ENCODE measurements at places on chromosomes 1 and 21.

DNA sequence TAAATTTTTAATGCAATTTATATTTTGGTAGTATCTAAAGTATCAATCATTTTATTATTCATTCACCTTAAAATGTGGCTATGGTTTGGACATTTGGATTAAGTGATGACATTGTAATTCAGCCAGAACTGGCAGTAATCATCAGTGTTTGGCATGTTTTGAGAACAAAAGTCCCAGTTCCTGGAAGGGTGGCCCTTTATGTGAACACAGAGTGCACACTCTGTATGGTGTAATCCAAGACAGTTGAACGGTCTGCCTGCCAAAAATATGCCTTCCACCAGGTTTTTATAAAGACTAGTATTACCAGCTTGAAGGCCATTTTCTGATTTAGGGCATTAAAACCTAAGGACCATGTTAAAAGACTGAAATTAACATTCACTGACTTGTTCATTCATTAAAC, 448.7 kb downstream of the LTN1 start:
- DNase-seq, result no peak

DNA sequence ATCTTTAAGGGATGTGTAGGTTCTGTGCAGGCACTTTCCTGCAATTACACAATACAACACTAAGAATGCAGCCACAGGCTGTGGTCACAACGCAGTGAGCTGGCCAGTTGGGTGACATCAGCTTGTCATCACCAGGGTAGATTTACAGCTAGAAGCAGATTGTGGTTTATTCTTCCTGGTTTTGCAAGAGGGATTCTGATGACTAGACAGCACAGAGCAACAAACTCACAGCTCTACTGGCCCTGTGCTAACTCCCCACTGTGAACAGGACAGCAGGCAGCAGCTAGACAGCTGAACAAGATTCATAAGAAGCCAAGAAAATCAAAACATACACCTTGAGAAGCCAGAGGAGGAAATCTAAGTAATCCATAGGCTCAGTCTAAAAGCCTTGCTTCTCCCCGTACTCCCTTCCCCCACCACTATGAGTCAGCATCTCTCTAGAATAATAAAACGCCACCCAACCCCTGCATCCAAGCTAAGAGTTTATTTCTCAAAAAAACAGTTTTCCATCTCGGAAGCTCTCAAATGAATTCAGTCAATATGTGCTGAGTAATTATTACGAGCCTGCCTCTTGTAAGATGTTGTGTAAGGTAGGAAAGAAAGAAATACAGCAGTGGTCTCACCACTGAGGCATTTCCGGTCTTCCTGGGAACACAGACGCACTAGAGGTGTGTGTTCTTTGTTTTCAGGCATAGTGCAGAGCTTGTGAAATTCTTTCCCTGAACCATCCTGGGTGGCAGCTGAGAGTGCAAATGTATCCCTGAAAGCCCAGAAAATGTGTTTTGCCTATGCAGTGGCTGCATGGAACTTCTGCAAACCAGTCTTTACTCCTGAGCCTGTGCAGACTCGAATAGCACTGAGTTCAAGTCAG, 162.8 kb downstream of the NTPCR start:
- DNase-seq, result no peak

- DNase-seq, result no peak
Observed at GRCh38 chr1:9785406-9785805, 38.4 kb downstream of the CLSTN1 start.

DNA sequence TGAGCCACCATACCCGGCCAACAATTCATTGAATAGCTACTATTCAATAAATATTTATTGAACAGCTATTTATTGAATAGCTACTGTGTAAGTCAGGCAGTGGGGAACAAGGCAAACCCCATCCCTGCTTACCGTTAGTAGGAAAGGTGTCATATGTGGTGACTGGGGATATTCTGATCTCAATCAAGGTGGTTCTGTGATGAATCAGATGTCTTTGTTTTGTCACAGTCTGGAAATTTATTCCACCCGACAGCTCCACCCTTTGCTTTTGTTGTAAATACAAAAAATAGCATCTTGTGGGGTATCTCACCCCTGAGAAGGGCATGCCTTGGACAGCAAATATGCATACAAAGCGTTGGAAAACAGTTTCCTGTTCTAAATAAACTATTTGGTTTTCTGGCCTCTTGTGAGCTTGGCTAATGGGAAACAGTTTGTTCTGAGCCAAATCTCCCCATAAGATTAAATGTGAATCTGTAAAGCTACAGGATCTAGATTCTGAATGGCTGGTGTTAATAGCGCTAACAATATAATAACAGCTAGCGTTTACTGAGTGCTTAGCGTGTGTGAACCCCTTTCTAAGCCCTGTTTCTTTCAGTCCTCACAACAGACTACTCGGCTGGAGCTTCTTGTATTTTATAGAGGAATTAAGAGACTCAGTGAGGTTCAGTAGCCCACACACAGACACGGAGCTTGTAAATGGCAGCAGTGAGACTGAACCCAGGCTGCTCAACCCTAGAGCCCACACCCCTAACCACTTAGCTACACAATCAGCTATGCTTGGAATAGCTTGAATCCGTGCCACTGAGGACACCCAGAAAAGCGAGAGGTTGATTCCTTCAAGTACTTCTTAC, 5.5 kb downstream of the PDPN start:
- DNase-seq, result no peak

- DNase-seq, result no peak
Observed at GRCh38 chr1:186849826-186850225, 21.1 kb downstream of the PLA2G4A start.

- no peak for DNase-seq
Observed at GRCh38 chr21:38448671-38449385, 49.4 kb downstream of the ERG start.

All from T-cell (primary cell).